ENCODE measurements at places on chromosomes 7 and 10.

GRCh38 chr10:64156166-64156565, 635.0 kb downstream of the REEP3 start:
- DNase-seq: no peak

- no peak for DNase-seq
Measured at GRCh38 chr10:128734161-128734560, 607.9 kb upstream of the MKI67 start.

- DNase-seq: no peak
Measured at GRCh38 chr7:106041140-106041717, 70.9 kb downstream of the SYPL1 start.

DNA sequence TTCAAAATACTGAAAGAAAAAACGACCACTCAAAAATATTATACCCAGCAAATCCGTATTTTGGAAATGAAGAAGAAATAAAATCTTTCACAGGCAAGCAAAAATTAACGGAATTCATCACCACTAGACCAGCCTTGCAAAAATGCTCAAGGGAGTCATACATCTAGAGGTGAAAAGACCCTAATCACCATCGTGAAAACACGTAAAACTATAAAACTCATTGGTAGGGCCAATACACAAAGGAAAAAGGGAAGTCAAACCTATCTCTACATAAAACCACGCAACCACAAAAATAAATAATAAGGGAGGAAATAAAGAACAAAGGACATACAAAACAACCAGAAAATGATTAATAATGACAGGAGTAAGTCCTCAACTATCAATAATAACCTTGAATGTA, 6.6 kb upstream of the AKR1B1 start:
- no peak for DNase-seq

DNA sequence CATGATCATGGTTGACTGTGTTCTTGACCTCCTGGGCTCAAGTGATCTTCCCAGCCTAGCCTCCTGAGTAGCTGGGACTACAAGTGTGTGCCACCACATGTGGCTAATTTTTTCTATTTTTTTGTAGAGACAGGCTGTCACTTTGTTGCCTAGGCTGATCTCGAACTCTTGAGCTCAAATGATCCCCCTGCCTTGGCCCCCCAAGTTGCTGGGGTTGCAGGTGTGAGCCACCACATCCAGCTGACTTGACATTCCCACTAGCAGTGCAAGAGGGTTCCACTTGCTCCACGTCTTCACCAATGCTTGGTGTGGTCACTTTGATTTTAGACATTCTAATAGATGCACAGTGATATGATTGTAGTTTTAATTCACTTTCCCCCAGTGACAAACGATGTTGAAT, 25.1 kb downstream of the CYP26A1 start:
- no peak for DNase-seq

GRCh38 chr7:6589151-6589828, 531 bp upstream of the INTS15 start:
- DNase-seq: no peak
